ENCODE measurements at places on chromosomes 16 and 17. TPM values are rescaled to one million over a fixed set of nuclear protein-coding genes. Genes with fewer than 3 reads are reported as not detected.

The KIF18B gene
- 113 TPM for total RNA-seq

The ARL6IP1 gene
- 234 TPM for total RNA-seq

The INPP5K gene
- total RNA-seq, result 39.6 TPM

GRCh38 chr16:81755915-81756614 lies 23.0 kb upstream of the PLCG2 start:
- no peaks in the 10 kb centered on the region for H3K27me3 ChIP-seq
- H3K27ac ChIP-seq, result no peak overlapping the region
- no peaks in the 10 kb centered on the region for H3K36me3 ChIP-seq
- H3K4me3 ChIP-seq, result no peak overlapping the region

GRCh38 chr17:28449859-28450258 lies 23.6 kb upstream of the SLC13A2 start:
- no peak for DNase-seq
- no peak overlapping the region for H3K4me3 ChIP-seq
- no peaks in the 10 kb centered on the region for H3K4me1 ChIP-seq
- H3K27me3 ChIP-seq, result peaks cover 34% of the 10 kb centered on the region
- no peak overlapping the region for H3K27ac ChIP-seq
- H3K36me3 ChIP-seq, result no peaks in the 10 kb centered on the region

- DNase-seq, result peak; percentile 19
- no peak overlapping the region for H3K27ac ChIP-seq
Observed at GRCh38 chr17:35183332-35183731, 10.9 kb downstream of the SLC35G3 start.

- no peaks in the 10 kb centered on the region for H3K27me3 ChIP-seq
- no peak overlapping the region for H3K4me3 ChIP-seq
- no peak overlapping the region for H3K27ac ChIP-seq
- no peak for DNase-seq
- no peaks in the 10 kb centered on the region for H3K4me1 ChIP-seq
Observed at GRCh38 chr17:57113011-57113410, 28.0 kb downstream of the AKAP1 start.
